ENCODE measurements at places on chromosomes 3 and 15.

DNA sequence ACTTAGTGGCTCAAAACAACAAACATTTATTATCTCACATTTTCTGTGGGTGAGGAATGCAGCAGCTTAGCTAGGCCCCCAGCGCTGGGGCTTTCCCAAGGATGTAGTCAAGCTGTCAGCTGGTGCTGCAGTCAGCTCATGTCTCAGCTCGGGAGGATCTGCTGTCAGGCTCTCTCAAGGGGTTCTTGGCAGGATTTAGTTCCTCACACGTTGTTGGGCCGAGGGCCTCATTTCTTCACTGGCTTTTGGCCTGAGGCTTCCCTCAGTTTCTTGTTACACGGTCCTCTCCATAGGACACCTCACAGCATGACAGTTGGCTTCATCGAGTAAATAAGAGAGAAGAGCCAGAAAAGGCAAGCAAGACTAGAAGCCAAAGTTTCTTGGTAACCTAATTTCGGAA lies 13.7 kb upstream of the U2SURP start:
- DNase-seq: no peak

GRCh38 chr3:159273608-159274007 lies 471.8 kb downstream of the MFSD1 start:
- no peak for DNase-seq

- DNase-seq: no peak
Measured at GRCh38 chr3:10356461-10356981, 35.6 kb upstream of the SEC13 start.

GRCh38 chr15:79620112-79620857 lies 188.1 kb downstream of the MINAR1 start:
- DNase-seq: no peak

- DNase-seq: no peak
Measured at GRCh38 chr15:81381720-81382119, 7.7 kb upstream of the TMC3 start.

- DNase-seq: no peak
Measured at GRCh38 chr15:67784856-67785430, 40.4 kb upstream of the SKOR1 start.

- no peak for DNase-seq
Measured at GRCh38 chr3:67044955-67045354, 46.8 kb downstream of the KBTBD8 start.

GRCh38 chr3:170130532-170130931 lies 51.0 kb downstream of the PHC3 start:
- DNase-seq: no peak

DNA sequence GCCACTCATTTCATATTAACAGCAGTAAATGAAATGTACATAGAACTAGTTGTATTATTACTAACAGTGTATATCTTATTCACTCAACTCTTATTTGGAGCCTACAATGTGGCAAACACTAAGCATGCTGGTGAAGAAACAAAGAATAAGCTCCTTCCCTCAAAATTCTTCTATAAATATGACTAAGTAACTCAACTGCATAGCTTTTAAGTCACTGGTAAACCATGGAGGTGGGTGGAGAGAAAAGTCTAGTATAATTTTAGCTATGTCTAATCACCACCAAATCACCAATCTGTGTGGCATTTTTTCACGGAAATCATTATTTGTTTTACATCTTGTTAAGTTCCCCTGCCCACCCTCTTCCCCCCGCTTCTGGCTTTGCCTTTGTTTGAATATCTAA lies 17.5 kb downstream of the COPS2 start:
- no peak for DNase-seq

- peak; percentile 69 for DNase-seq
Measured at GRCh38 chr3:9422712-9423424, 25.5 kb downstream of the SETD5 start.

- peak; percentile 13 for DNase-seq
Measured at GRCh38 chr15:55289746-55290527, at the start of gene RAB27A. TSS of gene RAB27A (minus strand) at chr15:55289813. CDS start at chr15:55234934, 54,879 bp downstream.

- DNase-seq: no peak
Measured at GRCh38 chr3:62184559-62184958, 188.8 kb downstream of the FEZF2 start.

- DNase-seq: no peak
Measured at GRCh38 chr3:162443376-162443775, 946.8 kb downstream of the OTOL1 start.

DNA sequence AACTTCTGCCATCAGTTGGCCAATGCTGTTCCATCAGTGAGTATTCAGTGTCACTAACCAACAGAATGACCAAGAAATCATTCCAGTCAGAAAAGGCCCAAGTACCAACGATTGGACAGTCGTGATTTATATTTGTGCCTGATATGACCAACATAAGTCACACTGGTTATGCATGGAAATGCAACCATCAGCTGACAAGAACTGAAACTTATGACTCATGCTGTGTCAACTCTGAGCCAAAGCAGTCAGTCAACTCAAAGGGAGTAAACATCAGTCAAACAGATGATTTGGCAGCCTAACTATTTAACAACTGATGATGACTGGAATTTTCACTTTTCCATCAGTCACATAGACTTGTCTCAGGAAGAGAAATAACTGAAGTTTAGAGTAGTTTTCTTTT lies 142.4 kb downstream of the ANXA2 start:
- no peak for DNase-seq

DNA sequence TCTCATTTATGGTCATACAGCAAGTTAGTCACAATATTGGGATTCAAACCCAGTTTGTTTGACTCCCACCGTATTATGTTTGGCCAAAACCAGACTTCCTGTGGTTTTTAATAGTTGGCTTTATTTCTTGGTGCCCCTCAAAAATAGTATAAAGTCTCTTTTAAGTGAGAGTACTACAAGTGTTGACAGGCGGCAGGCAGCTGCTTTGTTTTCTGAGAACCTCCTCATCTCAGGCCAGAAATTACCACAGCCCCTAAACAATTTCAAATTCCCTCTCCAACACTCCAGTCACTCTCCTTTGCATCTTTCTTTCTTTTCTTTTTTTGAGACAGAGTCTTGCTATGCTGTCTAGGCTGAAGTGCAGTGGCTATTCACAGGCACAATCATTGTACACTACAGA lies 121.5 kb downstream of the POLR2M start:
- DNase-seq: no peak

DNA sequence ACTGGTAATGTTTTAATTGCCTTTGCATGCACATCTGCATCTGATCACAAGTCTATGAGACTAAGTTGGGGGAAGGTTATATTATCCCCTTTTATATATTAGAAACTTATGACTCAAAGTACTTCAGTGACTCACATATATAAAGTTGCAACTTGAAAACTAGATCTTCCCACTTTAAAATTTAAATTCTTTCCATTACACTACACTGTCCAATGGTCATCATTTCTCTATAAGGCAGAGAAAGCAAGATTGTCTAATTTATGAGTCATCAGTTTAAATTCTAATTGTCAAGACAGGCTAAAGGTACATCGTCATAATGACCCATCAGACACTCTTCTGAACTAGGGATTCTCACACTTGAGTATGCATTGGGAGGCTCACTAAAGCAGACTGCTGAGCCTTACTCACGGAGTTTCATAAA lies 37.9 kb downstream of the CPA3 start:
- no peak for DNase-seq

DNA sequence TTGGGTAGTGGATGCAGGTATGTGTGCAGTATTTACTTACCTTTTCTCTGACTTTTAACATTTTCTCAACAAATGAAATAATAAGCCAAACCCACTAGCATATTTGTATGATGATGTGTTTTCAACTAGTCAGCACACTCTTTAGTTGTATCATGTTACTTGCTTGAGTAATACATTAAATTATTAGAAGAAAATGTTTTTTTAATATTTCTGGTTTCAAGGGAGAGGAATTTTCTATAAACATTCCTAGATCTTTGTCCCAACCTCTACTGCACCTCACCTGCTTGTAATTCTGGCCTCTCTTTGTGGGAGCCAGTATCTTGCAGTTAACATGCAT lies 161.8 kb upstream of the CBLB start:
- no peak for DNase-seq

GRCh38 chr3:7346364-7346763 lies 485.4 kb downstream of the GRM7 start:
- DNase-seq: no peak

GRCh38 chr15:59154243-59154642 lies 49.3 kb downstream of the CCNB2 start:
- no peak for DNase-seq

DNA sequence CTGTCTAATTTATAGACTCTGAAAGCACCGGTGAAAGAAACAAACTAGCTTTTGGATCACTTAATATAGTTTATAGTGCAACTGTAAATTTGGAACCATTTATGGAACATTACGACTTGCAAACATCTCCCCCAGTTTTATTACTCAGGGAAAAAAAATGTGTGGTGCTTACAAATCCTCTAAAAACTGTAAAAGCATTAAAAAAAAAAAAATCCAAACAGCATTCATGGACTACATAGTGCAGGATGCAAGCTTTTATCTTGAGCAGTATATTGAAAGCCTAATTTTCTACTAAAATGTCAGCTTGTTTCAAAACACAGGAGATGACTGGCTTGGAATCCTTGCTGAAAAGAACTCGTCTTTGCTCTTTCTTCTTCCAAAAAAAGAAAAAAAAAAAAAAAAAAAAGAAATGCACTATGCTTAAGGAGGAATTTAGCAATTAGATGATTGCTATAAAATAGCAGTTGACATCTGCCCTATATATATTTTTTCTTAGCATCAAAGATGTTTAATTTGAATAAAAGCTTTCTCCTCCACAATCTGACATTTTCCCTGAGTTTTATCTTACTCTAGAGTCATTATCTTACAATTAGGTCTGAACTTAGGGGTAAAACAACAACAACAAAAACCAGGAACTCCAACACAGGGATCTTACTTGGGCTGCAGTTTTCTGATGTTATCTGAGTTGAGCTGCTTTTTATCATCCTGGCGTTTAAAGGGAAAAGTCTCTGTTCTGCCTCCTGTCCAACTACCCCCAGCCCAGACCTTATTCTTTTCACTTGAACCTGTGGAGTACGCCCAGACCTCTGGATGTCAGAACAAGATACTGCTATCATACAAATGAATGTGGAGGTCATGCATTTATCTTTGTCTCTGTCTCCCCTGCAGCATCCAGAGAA lies 62.6 kb upstream of the PDZRN3 start:
- DNase-seq: no peak

- DNase-seq: no peak
Measured at GRCh38 chr3:195913382-195913781, 5.0 kb upstream of the TNK2 start.

DNA sequence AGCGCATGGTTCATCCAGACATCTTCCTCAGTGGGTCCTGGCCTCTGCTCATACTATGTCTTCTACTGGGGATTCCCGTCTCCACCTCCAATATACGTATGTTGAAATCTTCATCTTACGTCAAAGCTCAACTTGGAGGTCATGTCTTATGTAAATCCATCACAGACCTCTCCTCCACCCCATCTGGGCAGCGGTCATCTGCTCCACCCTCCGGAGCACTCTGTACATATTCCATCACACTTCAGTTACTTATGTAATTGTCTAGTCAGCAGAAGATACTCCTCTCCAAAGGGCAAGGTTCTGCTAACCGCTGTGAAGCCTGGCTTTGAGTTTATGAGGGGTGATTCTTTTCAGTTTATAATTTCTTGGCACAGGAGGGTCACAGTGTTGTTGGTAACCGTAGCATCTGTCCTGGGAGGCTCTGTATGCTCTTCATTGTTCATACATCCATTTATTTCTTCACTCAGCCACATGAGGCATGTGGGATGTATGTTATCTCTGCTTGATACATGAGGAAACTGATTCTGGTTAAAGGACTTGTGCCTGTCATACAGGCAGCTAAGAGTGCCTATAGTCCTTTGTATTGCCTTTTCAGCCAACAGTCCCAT lies 22.1 kb downstream of the MAP2K1 start:
- DNase-seq: no peak

DNA sequence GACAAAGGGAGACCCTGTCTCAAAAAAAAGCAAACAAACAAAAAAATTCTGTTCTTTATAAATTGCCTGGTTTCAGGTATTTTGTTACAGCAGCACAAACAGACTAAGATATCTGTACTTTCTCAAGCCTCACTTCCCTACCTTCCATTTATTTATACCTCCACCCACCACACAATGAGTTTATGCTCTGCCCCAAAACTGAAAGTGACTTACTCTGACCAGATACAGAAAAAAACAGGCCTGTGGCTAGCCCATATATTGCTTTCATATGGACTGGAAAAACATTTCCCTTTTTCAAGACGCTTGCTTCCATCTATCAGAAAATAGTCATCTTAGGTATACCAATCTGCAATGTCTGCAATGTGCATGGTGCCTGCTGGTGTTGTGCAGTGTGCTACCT lies 8.7 kb upstream of the GPD1L start:
- no peak for DNase-seq

GRCh38 chr15:67771189-67771800 lies 54.0 kb upstream of the SKOR1 start:
- no peak for DNase-seq

Data from NCI-H1930 (cell line).